CD8-positive, alpha-beta T cell (primary cell): ENCODE measurements at places on chromosomes 11 and 22.

DNA sequence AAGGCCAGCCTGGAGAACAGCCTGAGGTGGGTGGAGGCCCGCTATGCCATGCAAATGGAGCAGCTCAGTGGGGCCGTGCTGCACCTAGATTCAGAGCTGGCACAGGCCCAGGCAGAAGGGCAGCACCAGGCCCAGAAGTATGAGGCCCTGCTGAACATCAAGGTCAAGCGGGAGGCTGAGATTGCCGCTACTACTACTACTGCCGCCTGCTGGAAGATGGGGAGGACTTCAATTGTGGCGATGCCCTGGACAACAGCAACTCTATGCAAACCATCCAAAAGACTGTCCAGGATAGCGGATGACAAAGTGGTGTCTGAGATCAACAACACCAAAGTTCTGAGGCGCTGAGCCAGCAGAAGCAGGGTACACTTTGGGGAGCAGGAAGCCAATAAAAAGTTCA lies 3.1 kb upstream of the TMEM218 start:
- DNase-seq, result no peak

DNA sequence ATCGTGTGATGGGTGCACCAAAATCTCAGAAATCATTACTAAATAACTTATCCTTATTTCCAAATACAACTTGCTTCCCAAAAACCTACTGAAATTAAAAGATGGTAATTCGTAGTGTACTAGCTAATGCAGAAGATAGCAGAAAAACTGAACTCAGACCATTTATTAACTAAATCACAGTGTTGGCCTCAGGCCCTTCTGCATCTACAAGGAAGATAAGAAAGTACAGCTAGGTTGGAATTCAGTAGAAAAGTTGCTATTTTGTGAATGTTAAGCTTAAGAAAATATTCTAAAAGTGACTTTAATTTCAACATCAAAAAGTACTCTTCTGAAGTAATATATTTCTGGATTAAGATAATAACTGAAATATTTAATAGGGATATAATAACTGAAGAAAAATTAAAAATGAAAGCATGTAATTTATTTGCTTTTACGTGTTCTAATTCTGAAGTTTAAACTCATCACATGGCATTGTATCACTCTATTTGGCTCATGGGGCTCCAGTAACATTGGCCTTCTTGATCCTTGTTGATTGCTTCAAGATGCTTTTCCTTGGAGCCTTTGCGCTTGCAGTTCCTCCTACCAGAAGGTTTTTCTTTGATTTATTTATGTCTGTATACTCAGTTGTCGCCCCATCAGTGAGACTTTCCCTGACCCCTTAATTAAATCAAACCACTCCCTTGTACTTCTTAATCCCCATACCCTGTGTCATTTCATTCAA lies 847.9 kb upstream of the ANO3 start:
- DNase-seq, result no peak

- no peak for DNase-seq
Measured at GRCh38 chr11:2224254-2224653, 46.1 kb downstream of the ASCL2 start.

GRCh38 chr11:68012843-68013610 lies 2.9 kb downstream of the ALDH3B1 start:
- DNase-seq, result no peak

DNA sequence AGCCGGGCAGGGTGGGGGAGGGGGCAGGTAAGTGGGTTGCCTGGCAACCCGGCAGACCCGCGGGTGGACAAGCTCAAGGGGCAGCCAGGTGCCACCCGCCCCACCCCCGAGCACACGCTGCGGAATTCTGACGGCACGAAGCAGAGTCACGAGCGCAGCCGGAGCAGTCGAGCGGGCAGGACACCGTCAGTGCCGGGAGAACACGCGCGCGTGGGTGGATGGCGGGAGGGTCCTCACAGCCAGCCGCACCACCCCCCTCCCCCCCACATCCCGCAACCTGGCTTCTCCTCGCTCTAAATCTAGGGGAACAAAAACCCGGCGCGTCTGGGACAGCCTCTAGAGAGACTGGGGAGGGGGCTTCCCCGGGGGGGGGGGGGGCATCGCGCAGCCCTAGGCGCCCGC lies 133.1 kb upstream of the HSD17B12 start:
- no peak for DNase-seq

- peak; percentile 93 for DNase-seq
Measured at GRCh38 chr11:61021661-61022212, 50.3 kb downstream of the CD6 start.
